ENCODE measurements at places on chromosomes 16 and 17.

DNA sequence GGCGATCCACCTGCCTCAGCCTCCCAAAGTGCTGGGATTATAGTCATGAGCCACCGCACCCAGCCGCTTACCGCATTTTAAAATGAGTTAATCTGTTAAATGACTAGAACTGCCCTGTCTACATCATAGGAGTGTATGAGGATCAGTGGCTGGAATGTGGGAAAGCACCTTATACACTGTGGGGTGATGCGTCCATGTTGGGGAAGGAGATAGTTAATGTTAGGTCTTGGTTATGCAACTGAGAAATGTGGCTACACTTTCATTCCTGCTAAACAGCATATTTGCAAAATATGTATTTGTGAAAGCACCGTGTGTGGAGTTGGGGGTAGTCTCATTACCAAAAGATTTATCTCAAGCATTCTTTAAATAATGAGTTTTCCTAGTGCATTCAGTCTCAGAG lies 107.6 kb downstream of the SPACA3 start:
- no peaks in the 10 kb centered on the region for H3K4me1 ChIP-seq

DNA sequence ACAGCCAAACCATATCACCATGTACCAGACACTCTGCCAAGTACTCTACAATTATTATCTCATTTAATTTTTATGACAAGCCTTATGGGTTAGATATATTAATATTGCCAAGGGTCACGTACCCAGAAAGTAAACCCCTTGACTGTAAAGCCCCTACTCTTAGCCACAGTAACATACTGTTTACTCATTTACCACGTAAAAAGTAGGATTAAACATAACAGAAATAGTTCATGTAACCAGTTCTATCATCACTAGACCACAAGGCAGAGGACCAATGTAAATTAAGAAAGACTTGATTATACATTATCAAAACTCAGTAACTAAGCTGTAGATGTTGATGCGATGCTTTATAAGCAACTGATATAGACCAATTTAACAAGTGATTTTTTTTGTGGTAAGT lies 101.5 kb upstream of the CNTNAP4 start:
- no peaks in the 10 kb centered on the region for H3K36me3 ChIP-seq
- H3K4me3 ChIP-seq = no peak overlapping the region
- H3K4me1 ChIP-seq = no peaks in the 10 kb centered on the region
- no peak overlapping the region for H3K27ac ChIP-seq
- DNase-seq = no peak

GRCh38 chr16:86118467-86119307 lies 219.7 kb downstream of the IRF8 start:
- H3K36me3 ChIP-seq = no peaks in the 10 kb centered on the region
- peaks cover 47% of the 10 kb centered on the region for H3K27me3 ChIP-seq
- DNase-seq = no peak
- H3K4me1 ChIP-seq = peaks cover 15% of the 10 kb centered on the region
- H3K4me3 ChIP-seq = no peak overlapping the region
- H3K27ac ChIP-seq = no peak overlapping the region

GRCh38 chr16:2514333-2515179 lies 804 bp downstream of the ATP6V0C start:
- H3K4me1 ChIP-seq = peaks cover 47% of the 10 kb centered on the region
- H3K27me3 ChIP-seq = no peaks in the 10 kb centered on the region
- H3K36me3 ChIP-seq = no peaks in the 10 kb centered on the region
- peak overlapping the region; percentile 92 for H3K4me3 ChIP-seq

DNA sequence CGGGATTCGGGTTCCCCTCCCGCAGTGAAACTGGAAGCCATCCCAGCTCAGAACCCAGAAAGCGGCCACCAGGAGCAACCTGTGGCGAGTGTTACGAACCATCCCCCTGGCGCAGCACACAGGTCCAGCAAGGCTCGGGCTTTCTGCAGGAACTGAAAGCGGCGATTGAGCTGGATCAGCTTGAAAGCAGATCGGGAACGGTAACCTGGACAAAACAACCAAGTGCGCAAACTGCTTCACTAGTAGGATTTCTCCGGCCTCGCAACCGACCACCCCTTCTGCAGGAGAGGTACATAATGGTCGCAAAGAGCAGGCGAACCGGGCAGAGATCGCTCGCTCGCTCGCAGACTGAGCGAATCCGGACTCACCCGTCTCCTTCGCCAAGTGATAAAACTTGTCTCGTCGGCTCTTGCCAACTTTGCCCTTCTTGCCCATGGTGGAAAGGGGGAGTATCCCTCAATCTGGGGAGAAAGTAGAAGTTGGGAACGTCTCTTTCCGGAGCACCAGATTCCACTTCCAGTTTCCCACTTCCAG lies 696 bp upstream of the PSMC5 start:
- H3K4me1 ChIP-seq = peaks cover 37% of the 10 kb centered on the region
- H3K4me3 ChIP-seq = peak overlapping the region; percentile 96
- DNase-seq = no peak
- peaks cover 43% of the 10 kb centered on the region for H3K36me3 ChIP-seq

Data from type B pancreatic cell (in vitro differentiated cells).